ENCODE measurements at places on chromosomes 3 and 15.

GRCh38 chr3:61401359-61401758, 150.1 kb upstream of the FHIT start:
- DNase-seq: no peak

GRCh38 chr3:171204942-171205341, 178.4 kb upstream of the SLC2A2 start:
- no peak for DNase-seq

DNA sequence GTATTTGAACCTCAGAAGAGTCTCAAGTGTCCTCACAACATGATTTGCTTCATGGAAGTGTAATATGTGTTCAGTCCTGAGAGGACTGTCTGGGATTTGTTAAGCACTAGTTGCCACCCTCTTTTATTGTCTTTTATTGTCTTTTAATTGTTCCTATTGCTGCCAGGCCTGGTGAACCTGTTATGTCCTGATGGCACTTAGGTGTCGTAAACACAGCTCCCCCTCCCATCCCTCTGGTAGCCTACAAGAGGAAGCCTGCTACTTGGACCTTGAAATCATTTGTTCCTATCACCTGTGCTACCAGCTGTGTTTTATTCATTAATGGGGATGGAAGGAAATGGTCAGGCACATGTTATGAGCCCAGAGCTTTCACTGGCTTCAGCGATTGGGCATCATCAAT, 19.3 kb downstream of the CCNB2 start:
- no peak for DNase-seq

GRCh38 chr3:194713299-194714136, 27.8 kb downstream of the FAM43A start:
- DNase-seq: no peak

- DNase-seq: no peak
Observed at GRCh38 chr3:64054488-64054887, 31.2 kb upstream of the PSMD6 start.

DNA sequence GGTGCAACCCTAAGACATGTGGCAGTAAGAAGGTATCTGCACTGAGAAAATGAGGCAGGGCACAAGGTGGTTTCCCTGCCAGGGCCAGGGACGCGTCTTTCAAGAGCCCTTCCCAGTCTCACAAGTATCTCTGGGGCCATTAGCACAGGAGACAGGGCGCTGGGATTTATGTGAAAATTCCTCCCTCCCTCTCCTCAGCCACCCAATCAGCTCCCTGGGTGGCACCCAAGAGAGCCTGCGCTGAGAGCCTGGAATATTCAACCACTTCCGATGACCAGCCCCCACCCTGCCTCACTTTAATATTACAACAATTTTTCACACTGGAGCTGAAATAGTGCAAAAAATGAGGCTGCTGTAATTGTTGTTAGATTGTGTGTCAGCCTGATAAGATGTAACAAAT, 26.1 kb downstream of the SEC61A1 start:
- no peak for DNase-seq

DNA sequence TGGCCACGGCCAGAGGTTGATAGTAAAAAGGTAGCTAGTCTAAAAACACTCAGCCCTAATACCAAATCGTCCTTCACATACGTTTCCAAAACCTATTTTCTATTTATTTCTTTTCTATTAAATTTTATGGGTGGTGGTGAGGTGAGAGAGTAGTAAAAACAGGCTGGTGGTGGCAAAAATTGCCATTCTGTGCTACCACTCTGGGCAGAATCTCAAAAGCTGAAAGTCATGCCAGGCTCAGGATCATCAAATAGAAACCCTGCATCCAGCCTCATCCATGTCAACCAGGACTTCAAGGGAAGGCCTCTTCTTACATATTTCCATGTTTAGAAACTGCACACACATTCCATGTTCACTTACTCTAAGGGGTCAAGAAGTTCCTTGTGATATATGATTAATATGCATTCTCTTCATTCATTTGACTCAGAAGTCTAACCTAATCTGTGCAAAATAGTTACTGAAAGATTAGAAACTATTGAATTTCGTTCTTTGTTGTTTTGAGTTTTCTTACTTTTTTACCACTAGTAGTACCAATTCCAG, 153.1 kb downstream of the TNIK start:
- DNase-seq: no peak

DNA sequence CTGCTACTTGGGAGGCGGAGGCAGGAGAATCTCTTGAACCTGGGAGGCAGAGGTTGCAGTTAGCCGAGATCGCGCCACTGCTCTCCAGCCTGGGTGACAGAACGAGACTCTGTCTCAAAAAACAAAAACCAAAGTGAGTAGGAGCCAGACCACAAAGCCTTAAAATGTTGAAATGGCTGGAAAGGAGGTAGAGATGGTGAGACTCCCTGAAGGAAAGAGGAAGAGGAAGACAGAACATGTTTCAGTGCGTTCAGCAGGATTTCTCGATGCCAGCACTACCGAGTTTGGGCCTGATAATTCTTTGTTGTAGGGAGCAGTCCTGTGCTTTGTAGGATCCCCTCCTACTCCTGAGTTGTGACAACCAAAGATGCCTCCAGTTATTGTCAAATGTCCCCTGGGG, 189.9 kb downstream of the AKAP13 start:
- DNase-seq: no peak

DNA sequence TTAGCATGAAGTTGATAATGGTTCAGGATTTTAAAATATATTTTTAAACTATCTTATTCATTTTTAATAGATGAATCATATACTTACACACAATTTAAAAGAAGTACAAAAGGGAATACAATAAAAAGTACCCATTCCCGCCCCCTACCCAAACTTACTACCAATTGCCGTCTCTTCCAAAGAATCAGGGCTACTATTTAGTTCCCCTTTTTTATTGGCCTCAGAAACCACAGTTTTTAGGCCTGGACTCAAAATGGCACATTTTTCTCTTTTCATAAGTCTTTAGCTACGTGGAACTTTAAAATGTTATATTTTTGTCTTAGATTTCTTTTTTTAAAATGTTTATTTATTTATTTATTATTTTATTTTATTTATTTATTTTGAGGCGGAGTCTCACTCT, 18.0 kb downstream of the LRRK1 start:
- no peak for DNase-seq

DNA sequence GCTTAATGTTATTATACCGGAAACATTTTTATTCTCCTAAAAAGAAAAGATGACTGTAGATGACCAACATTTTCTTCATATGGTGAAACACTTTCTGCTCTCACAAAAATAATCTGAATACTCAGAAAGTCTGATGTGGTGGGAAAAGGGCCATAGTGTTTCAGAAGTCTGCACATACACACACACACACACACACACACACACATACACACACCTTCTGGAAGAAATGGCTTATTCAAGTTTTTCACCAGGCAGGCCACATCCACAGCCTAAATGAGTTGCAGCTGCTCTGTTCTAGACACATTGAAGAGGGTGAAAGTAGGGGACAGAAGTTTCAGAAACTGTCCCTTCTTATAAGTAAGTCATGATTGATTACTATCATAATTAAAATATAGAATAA, 220.0 kb downstream of the ZMAT3 start:
- no peak for DNase-seq

- DNase-seq: no peak
Observed at GRCh38 chr15:65611888-65612615, 1.1 kb upstream of the INTS14 start.

DNA sequence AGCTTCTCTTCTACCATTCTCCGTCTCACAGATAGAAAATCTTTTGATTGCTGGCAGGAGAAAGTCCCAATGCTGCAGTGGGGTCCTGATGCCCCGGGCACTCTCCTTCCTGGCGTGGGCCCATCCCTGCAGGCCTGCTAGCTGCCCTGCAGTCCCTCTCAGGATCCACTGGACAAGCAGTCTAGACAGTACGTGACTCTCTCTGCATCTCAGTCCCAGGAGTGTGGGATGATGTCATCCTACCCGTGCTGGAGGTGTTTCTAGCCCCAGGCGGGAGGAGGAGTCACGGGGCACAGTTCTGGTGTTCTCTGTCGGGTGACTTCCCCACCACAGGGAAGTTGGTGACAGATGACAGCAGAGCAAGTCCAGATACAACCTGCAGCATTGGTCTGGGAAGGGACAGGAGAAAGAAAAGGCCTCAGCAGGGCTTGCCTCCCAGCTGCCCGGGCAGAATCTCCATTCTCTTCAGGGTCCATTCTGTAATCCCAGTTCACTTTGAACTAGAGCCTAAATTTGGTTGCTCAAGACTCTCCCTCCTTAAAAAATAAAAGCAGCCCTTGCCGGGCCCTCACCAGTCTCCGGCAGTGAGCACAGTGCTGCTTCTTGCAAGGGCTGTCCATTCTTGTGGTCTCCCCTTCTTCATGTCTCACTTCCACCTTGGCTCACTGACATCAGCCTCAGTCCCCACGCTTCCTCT, 30.6 kb downstream of the SLC28A1 start:
- DNase-seq: no peak

DNA sequence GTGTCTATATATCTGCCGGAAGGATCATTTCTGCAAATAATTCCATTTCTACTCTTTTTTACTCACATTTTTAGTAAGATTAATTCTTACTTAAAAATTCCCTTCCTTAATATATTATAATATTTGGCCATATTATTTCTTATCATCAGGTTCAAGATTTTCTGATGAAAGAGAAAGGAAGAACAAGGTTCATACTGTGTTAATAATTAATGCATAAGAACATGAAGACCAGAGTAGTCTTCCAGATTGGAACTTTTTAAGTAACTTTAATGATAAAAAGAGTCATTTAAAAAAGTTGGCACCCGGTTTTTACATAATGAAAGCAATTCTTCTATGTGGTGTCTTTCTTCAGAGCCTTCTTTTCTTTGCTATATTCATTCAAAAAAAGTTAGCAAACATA, 590 bp downstream of the ACKR4 start:
- no peak for DNase-seq

GRCh38 chr3:45566951-45567411, 27.6 kb upstream of the LIMD1 start:
- DNase-seq: no peak

DNA sequence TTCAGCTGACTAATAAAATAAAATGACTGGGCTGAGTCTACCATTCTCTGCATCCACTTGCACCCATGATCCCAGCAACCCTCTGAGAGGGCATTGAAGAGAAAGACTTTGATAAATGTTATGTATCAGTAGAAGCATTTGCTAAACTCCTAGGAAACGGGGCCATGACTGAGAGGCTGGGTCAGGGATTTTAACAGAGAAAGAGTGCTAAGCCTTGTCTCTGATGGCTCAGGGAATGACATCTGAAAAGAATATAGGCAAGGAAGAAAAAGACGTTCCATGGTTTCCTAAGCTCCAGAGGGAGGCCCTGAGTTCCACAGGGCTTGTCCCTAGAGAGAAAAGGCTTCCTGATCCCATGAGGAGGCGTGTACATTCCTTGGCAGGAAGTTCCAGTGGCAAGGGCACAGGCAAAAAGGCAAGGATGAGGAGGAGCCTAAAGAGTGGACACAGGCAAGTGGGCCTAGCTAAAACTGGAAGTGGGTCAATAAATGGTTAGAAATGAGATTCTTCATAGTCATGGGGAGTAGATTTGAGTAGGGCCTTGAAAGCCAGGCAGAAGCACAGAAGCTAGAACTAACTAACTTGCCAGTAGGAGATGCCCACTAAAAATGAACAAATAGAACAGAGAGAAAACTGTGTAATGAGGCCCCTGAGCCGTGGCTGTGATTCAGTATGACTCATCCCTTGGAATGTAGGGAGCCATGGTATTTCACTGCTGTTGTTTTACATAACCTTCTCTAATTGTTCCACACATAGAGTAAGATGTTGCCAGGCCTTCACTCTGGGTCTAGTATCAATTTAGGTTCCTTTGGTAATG, 44.9 kb upstream of the MANF start:
- no peak for DNase-seq

- no peak for DNase-seq
Observed at GRCh38 chr3:147890114-147890513, 480.9 kb downstream of the ZIC1 start.

- DNase-seq: no peak
Observed at GRCh38 chr3:175410251-175410650, 551.1 kb downstream of the NAALADL2 start.

DNA sequence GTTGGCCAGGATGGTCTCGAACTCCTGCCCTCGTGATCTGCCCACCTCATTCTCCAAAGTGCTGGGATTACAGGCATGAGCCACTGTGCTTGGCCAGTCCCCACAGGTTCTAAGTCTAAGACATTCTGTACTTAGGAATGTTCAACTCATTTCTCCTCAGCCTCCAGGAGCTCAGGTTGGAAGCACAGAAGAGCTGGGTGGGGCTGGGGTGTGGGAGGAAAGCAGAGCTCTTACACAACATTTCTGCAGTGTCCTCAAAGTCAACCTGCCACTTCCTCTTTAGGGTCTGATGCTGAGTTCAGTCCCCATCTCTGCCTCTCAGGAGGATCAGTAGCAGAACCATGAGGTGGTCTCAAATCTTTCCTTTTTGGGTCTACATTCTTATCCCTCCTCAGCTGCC, 75.5 kb downstream of the MRPL46 start:
- no peak for DNase-seq

DNA sequence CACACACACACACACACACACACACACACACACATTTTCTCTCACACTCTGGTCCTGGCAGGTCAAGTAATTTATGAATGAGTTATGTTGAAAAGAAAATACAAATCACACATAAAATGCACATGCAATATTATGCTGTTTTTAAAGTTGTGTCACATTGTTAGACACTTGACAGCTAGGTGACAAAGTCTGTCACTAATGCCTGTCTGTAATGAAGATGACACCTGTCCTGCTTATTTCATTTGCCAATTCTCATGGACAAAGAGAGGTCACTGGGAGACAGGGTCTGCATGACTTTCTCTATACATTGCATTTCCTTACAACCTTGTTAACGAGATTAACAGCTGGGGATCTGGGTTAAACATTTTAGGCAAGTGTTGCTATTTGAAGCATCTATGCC, 71.2 kb downstream of the ARPP21 start:
- DNase-seq: no peak

DNA sequence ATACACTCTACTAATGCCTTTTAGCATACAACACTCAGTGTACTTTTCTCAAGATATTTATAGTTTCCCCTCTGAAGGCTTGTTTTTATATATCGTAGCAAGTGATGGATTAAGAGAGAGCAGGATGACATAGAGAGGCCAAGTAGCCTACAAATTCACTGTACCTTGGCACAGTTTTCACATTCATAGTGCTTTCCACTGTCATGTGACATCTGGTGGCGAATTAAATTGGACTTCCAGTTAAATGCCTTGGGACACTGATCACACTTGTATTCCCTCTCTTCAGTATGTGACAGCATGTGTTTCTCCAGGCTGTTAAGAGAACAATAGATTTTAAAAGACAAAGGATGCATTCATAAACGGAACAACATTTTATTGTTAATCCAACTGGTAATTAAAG, 541.1 kb downstream of the MECOM start:
- DNase-seq: no peak

GRCh38 chr3:158718490-158719170, 13.6 kb downstream of the RARRES1 start:
- no peak for DNase-seq

DNA sequence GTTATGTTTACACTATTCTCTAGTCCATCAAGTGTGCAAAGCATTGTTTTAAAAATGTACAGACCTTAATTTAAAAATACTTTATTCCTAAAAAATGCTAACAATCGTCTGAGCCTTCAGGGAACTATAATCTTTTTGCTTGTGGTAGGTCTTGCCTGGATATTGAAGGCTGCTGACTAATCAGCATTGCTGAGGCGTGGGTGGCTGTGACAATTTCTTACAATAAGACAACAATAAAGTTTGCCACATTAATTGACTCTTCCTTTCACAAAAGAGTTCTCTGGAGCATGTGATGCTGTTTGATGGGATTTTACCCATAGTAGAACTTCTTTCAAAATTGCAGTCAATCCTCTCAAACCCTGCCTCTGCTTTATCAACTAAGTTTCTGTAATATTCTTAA, 384.0 kb upstream of the TGFBR2 start:
- DNase-seq: no peak

GRCh38 chr15:79595995-79596622, 164.0 kb downstream of the MINAR1 start:
- no peak for DNase-seq
